ENCODE measurements at places on chromosomes 3 and 15. TPM values are rescaled to one million over a fixed set of nuclear protein-coding genes. Genes with fewer than 3 reads are reported as not detected.

The PDCD10 gene
- total RNA-seq = 55.9 TPM

The LDHAL6B gene
- not detected for total RNA-seq

The NMNAT3 gene
- total RNA-seq = 1.3 TPM

The OGG1 gene
- 19.5 TPM for total RNA-seq

The TMEM207 gene
- total RNA-seq = not detected

The SNUPN gene
- total RNA-seq = 34.6 TPM

The SLC25A36 gene
- 21.6 TPM for total RNA-seq

The TRAT1 gene
- total RNA-seq = not detected

The PRSS50 gene
- total RNA-seq = not detected

The IL17RD gene
- 1.3 TPM for total RNA-seq

The TRIM59 gene
- total RNA-seq = 9.4 TPM

The RHO gene
- not detected for total RNA-seq

The FGF7 gene
- not detected for total RNA-seq

The TBCCD1 gene
- total RNA-seq = 5.6 TPM

The RASL12 gene
- total RNA-seq = 0.10 TPM

The CD96 gene
- 0.02 TPM for total RNA-seq

The RTP3 gene
- total RNA-seq = not detected

The GHRL gene
- total RNA-seq = 0.14 TPM

The CEP97 gene
- total RNA-seq = 5.4 TPM

The GTPBP8 gene
- total RNA-seq = 15.7 TPM

The MEGF11 gene
- 0.39 TPM for total RNA-seq

The UBR1 gene
- 3.7 TPM for total RNA-seq

The BNIP2 gene
- total RNA-seq = 69.9 TPM

The RARB gene
- 10.4 TPM for total RNA-seq

The USP3 gene
- total RNA-seq = 44.8 TPM

The PPP1R14D gene
- not detected for total RNA-seq

The RTP1 gene
- total RNA-seq = not detected

The SOX14 gene
- total RNA-seq = not detected

The SKIC8 gene
- 84.0 TPM for total RNA-seq

The CFAP20DC gene
- total RNA-seq = 2.3 TPM

The AHSG gene
- not detected for total RNA-seq

The PLSCR2 gene
- not detected for total RNA-seq

The PLS1 gene
- total RNA-seq = 11.8 TPM

The ADIPOQ gene
- not detected for total RNA-seq

The GPR87 gene
- 1.7 TPM for total RNA-seq

The CCDC39 gene
- not detected for total RNA-seq

The TAGLN3 gene
- total RNA-seq = not detected

The IGSF10 gene
- 0.53 TPM for total RNA-seq

The FILIP1L gene
- total RNA-seq = 0.03 TPM

The FHIT gene
- 0.72 TPM for total RNA-seq

The SUSD5 gene
- 3.6 TPM for total RNA-seq

The GPR15 gene
- not detected for total RNA-seq

The LTF gene
- not detected for total RNA-seq

The CFAP92 gene
- total RNA-seq = not detected

The ZXDC gene
- total RNA-seq = 8.3 TPM

The PLD1 gene
- total RNA-seq = 10.9 TPM

The UBE3A gene
- total RNA-seq = 20.7 TPM

The IRAK2 gene
- total RNA-seq = 26.4 TPM

The CEMIP gene
- 1.5 TPM for total RNA-seq

The PPP2R3A gene
- 3.3 TPM for total RNA-seq

The FOXB1 gene
- not detected for total RNA-seq

The VEPH1 gene
- 0.13 TPM for total RNA-seq

The CADM2 gene
- total RNA-seq = 0.27 TPM

All from A549 treated with CORT108297 at 1 μM for 4 hours (cell line).